ENCODE measurements at places on chromosomes 4 and X.

DNA sequence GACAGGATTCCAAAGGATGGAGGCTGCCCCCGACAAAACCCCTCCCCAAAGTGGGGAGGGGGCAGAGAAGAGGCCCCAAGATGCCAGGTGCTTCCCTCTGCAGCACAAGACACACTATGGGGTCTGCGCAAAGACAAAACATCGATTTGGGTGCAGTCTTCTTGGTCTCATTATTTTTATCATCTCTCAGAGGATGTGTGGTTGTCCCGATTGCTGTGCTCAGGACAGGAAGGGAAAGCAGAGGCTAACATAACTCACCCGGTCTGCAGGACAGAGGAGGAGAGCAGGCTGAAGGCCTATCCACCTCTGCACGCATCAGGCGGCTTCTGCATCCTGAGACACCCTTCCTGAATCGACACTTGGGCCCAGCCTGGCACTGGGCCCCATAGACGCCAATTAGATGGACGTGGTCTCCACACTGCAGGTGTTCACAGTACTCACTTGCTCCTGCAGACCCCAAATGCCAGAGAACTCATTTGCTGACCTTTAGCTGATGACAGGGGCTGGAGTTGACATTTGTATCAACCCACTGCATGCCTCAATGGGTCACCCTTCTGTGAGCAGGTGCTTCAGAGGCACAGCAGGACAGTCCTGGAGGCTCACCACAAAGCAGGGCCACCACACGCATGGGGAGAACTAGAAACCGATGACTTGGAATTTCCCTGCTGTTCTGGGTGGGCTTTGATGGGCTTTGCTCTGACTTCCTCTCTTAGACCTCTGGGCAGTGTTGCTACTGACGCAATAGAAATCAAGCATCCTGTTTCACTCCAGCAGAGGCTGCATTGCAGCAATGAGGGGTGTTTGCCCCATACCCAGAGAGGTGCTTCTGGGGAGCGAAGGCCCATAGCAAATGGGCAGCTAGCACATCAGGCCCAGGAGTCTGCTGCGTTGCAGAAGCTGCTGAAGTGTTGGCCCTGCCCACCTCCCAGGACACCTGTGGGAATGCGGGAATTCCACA is 96.3 kb upstream of the ENPP6 start:
- no peak for DNase-seq

- no peak for DNase-seq
Measured at GRCh38 chrX:31063114-31063513, 8.7 kb downstream of the FTHL17 start.

GRCh38 chrX:101417981-101418841 is 10.2 kb downstream of the HNRNPH2 start:
- no peak for DNase-seq

DNA sequence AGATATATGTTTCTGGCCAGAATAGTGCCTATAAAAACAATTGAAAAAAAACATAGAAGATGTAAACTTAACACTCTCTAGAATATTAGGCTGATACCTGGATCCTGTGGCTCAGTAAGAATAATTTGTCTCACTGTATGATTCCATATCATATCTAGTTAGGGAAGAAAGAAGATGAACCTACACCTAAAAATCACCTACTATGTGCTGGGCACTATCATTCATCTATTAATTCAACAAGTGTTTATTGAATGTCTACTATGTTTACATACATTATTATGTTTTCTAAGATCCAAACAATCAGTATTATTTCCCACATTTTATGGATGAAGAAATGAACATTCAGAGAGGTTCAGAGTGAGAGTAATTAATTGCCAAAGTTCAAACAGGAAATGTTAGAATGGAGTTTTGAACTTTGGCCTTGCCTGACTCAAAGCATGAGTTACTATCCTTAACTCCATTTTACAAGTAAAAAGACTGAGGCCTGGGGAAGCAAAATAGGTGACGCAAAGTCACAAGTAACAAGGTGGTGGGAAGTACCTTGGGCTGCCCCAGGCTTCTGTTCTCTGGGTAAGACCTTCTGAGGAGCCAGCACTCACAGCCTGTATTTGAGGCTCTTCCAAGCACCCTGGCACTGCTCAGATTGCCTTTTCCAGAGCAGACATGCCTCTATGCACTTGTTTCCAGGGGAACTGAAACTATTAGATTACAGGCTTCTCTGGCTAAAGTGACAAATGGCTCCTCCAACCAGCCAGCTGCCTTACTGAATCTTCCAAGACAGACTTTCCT is 111.1 kb upstream of the ACSL4 start:
- DNase-seq, result no peak

- no peak for DNase-seq
Measured at GRCh38 chrX:144219035-144219434, 335.2 kb downstream of the UBE2NL start.

DNA sequence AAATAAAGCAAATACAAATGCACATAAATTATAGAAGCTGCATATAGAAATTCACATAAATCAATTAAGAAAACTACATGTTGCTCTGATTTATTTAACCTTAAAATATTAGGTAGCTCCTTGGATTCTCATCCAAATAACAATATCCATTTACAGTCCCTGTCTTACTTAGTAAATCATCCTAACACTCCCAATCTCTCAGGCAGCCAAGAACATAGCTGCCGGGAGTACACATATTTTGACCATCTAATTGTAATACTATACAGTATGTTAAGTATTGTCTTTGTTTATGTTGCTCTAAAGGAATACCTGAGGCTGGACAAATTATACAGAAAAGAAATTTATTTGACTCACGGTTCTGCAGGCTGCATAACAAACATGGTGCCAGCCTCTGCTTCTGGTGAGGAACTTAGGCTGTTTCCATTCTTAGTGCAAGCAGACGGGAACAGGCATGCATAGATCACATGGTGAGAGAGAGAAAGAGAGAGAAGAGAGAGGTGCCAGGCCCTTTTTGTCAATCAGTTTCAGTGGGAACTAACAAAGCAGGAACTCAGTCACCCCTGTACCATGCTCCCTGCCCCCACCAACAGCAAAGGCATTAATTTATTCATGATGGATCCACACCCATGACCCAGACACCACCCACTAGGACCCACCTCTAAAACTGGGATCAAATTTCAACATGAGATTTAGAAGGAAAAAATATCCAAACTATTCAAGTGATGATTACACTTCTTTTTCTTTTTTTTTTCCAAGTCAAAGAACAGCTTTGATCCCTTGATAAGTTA is 614.8 kb upstream of the TECRL start:
- no peak for DNase-seq

DNA sequence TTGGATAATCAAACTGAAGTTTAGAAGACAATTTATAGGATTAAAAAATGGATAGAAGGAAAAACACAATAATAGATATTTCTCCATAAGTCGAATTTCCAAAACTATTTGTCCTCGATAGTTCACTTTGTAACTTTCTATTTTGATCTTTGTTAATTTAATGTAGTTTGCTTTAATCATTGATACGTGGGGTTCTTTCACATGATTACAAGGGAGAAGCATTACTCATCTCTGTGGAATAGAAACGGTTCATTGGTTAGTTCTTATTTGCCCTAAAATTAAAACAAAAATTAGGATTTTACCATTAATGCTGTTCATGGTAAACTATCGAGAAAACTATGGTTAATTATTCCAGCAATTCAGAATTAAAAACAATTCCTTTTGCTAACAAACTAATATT is 2.1 kb downstream of the TET2 start:
- DNase-seq, result no peak

- DNase-seq, result no peak
Measured at GRCh38 chr4:7287918-7288280, 95.6 kb downstream of the SORCS2 start.

DNA sequence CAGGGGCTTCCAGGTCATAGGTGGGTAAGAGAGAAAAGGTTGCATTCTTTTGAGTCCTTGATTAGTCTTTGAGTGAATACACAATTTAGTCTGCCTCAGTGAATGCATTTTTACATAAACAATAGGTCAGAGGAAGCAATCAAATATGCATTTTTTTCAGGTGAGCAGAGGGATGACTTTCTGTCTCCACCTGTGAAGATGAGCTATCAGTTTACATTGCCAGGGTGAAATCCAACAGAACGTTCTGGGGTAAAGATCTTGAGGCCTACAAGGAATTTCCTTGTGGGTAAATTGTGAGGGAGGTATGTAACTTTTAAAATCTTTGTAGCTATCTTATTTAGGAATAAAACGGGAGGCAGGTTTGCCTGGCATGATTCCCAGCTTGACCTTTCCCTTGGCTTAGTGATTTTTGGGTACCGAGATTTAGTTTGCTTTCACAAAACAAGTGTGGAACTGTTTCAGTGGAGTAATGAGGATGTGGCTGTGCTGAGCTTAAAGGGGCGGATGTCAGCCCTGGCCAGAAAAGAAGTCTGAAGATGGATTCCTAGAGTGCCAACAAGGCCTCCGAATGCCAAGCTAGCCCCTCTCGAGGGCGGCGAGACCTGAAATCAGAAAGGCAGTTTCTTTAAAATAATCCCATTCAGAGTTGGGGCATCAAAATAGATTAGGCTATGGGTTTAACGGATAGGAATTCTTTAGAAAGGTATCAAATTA is 29.5 kb downstream of the TMEM131L start:
- no peak for DNase-seq

DNA sequence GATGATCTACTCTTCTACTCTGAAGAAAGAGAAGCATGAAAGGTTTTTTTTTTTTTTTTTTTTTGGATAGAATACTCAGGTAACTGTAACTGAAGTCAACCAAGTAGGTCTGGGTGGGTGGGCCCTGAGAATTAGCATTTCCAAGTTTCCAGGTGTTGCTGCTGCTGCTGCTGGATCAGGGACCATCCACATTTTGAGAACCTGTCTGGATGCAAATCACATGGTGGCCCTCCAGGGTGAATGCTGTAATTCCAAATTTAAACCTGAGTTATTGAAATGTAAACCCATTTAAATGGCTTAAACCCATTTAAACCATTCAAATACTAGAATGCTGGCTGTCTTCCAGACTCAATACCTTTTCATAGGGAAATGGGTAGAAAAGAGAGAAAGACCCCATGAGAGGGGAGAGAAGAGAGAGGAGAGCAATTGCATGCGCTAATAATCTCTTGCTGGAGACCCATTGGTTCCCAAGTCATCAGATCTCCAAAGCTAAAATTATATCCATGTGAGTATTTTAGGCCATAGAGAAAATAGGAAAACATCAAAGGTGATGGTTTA is 17.6 kb downstream of the SUPT20HL1 start:
- no peak for DNase-seq

DNA sequence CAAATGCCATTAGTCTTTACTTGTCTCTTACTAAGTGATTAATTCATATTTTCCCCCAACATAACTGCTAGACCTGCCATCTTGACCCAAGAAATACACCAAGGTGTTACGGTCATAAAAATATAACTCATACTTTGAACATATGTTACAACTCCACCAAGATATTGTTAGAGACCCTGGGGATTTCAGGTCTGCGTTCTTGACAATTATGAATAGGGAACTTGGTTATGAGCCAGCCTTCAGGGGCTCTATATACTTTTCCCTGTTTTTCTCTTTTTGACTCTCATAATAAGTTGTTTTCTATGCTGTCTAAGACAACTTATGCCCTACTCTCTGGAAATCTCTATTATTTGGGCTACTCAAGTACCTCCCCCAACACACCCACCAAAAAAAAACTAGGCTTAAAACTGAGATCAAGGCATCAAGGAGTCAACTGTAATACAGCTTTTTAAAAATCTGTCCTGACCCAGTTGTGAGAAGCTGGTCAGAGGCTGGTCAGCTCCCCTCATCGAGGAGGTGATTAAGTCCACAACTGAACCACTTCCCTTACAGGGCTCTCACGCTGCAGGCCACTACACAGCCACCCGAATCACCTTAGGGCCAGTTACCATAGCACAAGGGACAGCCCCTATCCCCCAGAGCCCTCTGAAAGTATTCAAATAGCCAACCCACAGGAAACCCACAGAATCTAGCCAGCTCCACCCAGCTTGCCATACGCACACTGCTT is 10.5 kb upstream of the TLR3 start:
- DNase-seq, result no peak

DNA sequence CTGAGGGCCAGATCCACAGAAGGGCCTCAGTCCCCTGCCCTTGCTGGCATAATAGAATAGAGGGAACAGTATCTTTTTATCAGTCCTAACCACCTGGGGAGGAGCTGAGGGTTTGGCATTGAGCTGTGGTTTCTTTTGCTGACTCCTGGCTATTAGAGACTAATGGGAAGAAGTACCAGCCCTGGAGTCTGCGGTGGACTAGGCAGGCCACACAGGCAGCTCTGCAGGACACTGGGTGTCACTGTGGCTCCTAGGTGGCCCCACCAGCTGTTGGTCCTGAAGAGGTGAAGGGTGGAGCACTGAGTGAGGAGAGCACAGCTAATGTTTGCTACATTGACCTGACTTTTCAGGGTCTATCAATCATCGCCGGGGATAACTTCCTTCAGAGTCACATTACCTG is 52.8 kb upstream of the GPC4 start:
- DNase-seq, result no peak

GRCh38 chr4:24248674-24249630 is 335.4 kb downstream of the DHX15 start:
- no peak for DNase-seq

GRCh38 chrX:16516232-16516876 is 133.6 kb upstream of the S100G start:
- no peak for DNase-seq

DNA sequence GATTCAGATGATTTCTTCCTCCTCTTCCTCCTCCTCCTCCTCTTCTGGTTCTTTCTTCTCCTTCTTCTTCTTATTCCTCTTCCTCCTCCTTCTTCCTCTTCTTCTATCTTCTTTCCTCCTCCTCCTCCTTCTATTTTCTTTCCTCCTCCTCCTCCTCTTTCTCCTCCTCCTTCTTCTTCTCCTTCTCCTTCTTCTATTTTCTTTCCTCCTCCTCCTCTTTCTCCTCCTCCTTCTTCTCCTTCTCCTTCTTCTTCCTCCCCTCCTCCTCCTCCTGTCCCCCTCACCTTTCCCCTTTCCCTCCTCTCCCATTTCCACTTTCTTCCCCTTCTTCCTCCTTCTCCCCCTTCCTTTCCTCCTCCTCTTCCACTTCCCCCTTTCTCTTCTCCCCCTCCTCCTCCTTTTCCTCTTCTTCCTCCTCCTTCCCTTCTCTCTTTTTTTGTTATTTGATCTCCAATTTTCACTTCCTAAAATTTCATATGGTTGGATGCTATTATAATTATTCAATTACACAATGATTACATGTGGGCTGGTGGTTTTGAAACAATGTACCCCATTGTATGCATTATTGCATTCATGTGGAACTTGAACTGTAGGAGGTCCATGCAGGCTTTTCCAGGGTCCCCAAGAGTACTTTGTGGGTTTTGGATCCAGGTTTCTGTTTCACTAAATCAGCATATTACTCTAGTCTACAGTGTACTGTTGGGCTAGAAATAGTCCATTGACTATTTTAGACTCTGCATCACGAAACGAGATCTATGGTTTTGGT is 68.1 kb downstream of the SORBS2 start:
- DNase-seq, result no peak

- no peak for DNase-seq
Measured at GRCh38 chr4:26310264-26310663, 10.6 kb upstream of the RBPJ start.

DNA sequence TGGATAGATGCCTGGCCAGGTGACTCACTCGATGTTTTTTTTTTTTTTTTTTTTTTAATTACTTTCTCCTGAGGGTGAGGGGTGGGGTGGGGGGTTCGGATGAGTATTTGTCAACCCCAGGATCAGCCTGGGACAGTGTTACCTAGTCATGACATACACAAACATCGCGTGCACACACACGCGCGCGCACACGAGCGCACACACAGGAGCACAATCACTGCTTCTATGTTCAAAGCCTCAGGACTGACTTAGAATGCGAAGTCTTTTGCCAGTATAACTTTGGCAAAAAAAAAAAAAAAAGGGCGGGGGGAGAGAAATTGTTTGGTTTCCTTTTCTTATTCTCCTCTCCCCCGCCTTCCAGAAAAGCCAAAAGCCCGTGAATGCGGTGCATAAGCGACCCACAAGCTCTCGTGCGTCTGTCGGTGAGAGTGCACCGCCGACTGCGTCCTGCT is 115.0 kb upstream of the TEX13C start:
- DNase-seq, result no peak
